ENCODE measurements at places on chromosomes 2 and 18.

- no peak for DNase-seq
These were observed 4.0 kb downstream of the CYP26B1 start for GRCh38 chr2:72143441-72144273.

DNA sequence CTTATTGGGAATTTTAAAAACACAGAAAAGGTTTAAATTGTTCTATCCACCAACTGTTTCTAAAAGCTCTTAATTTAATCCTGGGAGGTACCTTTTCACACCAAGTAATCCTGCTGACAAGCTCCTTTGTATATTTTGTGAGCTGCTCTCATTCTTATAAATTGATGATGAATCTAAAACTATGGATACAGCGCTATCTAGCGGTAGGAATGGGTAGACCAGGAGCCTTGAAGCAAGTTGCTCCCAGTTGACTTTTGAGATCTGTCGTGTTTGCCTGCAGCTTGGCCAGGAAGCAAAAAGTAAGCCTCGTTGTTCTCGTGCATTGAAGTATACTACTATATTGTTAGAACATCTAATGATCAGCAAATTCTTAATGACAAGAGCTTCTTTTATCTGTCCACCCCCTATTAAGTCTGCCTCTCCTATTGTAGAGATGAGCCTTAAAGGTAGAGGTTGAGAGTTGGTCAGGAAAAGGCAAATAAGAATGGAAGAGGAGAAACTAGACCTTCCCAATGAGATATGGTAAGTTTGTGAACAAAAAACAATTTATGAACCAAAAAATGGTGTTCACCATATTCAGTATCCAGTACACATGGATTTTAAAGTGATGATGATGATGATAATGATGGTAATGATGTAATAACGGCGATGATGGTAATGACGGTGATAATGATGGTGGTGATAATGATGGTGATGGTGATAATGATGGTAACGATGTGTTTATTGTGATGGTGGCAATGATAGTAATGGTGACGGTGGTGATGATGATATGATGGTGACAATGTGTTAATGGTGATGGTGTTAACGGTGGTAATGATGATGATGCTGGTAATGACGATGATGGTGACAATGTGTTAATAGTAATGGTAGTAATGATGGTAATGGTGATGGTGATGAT, 212.1 kb upstream of the NCKAP5 start:
- DNase-seq = no peak

- DNase-seq = no peak
These were observed 6.3 kb downstream of the YES1 start for GRCh38 chr18:805755-806110.

DNA sequence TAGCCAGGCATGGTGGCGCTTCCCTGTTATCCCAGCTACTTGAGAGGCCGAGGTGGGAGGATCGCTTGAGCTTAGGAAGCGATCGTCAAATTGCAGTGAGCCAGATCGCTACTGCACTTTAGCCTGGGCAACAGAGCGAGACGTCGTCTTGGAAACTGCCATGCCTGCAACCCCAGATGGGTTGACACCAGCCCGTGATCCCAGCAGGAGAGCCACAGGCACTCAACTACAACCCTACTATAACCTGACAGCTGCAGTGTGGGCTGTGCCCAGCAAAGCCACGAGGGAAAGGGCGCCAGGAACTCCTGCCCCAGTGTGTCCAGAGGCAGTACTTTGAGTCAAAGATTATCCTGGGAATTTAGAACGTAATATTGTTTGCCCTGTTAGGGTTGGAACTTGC, 85.6 kb downstream of the SS18 start:
- no peak for DNase-seq

DNA sequence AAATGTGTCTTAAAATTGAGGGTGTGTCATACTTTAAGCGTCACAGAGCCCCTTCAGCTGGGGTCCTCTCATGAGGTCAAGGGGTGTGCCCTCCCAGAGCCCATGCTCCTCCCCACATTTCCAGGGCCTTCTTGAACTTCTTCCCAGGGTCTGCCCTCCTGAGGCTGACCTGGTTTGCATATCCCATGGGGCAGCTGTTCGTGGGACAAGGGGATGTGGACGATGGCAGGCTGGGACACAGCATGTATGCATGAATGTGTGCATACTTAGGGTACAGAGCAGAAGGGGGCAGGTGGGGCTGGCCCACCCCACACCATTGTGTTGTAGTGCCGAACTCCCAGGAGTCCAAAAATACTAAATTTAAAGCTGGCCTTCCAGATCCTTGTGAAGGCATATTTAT, 46.2 kb upstream of the TAF1B start:
- no peak for DNase-seq

- no peak for DNase-seq
These were observed 140.6 kb downstream of the EN1 start for GRCh38 chr2:118706844-118707243.

GRCh38 chr2:134683561-134684112, 35.2 kb downstream of the TMEM163 start:
- no peak for DNase-seq

DNA sequence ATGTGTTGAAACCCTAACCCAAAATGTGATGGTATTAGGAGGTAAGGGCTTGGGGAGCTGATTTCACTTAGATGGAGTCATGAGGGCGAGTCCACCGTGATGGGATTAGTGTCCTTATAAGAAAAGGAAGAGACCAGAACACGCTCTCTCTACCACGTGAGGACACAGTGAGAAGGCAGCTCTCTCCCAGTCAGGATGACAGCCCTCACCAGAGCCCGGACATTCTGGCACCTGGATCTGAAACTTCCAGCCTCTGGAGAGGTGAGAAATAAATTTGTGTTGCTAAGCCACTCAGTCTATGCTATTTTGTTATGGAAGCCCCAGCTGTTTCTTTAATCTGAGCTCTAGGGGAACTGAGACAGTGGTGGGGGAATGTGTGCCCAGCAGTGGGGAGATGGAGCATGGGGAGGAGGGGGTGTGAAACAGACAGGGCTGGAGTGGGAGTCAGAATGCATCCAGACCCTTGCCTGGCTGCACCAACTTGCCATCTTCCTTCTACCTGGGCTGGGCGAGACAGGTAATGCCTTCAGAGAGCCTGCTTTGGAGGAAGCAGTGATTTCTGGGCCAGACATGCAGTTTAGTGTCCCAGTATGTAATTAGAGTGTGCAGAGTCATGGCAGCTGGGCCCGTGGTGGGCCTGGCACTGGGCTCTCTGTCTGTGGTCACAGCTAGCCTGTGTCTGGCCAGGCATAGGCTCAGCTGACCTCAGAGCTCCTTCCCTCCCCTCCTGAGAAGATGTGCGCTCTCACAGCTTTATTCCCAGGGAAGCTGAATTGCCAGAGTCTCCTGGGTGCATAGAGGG, 38.1 kb downstream of the RHOB start:
- DNase-seq = no peak

- no peak for DNase-seq
These were observed 57.6 kb downstream of the KCNG2 start for GRCh38 chr18:79855147-79855933.

- DNase-seq = no peak
These were observed 47.6 kb upstream of the FAHD2A start for GRCh38 chr2:95354925-95355324.

DNA sequence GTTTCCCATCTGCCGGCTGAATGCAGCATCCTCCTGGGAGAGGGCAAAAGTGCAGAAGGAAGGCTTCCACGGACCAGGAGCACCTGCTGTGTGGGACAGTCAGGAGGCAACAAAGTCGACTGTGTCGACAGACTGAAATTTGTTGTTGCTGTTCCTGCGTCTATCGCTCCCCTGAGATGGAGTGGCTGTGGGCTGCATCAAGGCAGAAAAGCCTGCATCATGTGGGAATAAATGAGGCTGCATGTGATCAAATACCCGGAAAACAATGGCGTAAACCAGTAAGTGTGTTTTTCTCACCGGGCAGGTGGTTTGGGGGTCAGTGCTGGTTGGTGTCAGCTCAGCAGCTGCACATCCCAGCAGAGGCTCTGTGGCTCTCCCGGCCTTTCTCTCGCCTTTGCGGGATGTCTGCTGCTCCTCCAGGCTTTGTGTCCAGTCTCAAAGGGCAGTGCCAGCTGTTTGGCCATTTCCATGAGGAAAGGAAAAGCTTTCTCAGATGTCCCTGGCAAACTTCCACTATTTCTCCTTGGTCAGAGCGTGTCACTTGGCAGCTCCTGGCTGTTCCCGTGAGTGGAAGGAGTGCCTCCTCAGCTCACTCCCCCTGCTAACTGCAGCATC, 262.4 kb downstream of the NDUFA10 start:
- no peak for DNase-seq

DNA sequence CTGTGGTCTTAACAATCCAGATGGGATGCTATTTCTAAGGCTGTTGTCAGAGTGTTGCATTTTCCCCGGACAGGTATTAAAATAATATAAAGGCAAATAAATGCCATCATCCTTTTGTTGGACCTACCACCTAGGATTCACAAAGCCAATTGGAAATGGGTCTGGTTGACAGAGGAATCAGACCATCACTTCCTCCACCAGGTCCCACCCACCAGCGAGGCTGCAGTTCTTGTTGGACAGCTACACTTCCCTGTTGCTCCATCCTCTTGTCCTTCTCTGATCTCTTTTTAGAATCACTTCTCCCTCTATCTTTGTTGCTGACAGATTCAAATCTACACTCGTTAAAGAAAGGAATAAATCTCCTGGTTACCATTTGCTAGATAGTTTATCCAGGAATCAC, 1.1 kb downstream of the TMEM169 start:
- DNase-seq = no peak

DNA sequence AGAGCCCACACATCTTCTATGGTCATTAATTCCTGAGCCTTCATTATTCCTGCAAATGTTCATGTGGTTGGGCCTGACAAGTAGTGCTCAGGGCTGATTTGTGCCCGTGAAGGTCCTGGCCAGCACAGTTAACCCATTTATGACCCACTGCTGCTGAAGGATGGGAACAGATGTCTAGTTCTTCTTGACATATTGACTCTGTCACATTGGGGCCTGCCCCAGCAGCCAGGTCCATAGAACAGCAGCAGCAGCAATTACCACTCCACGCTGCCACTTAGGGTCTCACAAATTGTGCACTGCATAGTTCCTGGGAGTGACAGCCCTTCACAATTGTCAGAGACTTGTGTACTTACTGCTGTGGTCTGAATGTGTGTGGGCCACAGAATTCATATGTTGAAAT, 442.3 kb upstream of the RGPD4 start:
- DNase-seq = no peak

GRCh38 chr2:193695367-193695766, 1500.6 kb upstream of the TMEFF2 start:
- no peak for DNase-seq

DNA sequence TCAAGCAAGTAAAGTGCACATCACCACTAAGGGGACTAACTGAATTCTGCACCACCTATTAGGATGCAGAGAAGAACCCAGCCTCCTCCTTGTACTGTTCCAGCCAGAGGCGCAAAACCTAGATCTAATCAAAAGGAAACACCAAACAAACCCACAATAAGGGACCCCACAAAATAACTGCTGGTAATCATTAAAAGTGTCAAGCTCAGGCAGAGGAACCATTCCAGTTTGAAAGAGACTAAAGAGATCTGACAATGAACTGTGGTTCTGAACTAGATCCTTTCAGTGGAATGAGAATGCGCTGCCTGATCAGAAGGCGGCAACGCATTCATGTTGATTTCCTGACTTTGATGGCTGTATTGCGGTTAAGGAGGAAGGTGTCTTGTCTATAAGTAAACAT, 16.8 kb downstream of the HDLBP start:
- DNase-seq = no peak

DNA sequence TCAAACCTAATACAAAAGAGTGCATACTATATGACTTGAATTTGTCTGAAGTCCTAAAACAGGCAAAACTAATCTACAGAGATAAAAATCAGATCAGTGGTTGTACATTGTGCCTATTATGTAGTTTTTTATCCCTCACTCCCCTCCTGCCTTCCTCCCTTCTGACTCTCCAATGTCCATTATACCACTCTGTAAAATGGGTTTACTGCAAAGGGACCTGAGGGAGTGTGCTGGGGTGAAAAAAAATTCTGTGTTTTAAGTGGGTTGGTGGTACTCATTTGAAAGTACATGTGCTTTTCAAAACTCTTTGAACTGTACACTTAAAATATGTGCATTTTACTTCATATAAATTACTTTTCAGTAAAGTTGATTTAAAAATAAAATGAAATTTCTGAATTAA, 89.0 kb upstream of the UBE2E3 start:
- no peak for DNase-seq

DNA sequence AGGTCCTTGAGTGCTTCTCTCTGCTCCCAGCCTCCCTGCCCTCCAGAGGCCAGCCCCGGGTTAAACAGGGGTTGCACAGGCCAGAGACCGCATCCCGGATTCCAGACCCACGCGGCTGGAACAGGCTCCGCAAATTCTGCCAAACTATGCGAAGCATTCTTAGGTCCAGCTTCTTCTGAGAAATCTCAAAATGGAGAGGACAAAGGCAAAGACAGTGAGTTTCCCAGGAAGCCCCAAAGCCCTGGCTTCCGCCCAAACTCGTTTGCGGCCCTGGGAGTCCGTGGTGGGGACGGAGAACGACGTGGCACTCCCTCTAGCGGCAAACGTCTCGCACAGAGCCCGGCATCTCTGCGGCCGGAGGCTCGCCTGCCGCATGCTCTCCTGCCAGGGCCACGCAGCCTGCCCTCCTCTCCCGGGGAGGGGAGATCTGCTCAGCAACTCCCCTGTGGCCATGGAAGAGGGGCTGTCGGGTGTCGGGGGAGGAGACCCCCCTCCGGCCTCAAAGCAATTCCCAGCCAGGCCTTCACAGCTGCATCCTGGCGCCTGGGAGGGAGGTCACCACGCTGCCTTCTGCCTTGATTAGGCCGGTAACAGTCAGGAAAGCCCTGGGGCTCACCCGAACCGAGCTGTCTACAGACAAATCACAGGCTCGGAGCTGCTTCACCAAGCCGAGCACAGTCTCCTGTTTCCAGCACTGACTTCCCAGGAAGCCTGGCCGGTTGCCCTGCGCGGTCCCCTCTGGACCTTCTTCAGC, 33.4 kb upstream of the KLHL29 start:
- peak; percentile 61 for DNase-seq

- DNase-seq = no peak
These were observed 119.0 kb upstream of the ZFP36L2 start for GRCh38 chr2:43345391-43345813.

DNA sequence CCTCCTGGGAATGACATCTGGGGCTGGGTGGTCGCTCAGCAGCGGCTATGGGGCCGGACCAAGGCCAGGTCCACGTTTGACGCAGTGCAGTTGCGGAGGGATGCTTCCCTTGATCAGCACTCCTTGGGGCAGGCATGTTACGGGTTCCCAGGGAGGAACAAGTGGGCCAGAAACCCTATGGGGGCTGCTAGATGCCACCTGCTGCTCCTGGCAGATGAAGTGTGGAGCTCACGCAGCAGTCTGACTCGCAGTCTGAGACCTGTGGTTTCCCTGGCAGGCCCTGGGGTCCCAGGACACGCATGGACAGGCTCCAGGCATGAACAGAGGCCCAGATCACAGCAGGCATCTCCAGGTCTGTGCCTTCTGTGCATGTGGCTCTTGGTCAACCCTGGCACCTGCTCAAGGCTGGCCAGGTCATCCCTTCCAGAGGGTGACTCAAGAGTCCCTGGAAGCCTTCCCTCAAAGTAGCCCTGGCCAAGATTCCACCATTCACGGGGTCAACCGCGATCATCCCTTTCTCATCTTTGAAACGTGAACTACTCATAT, 20.0 kb downstream of the KCNF1 start:
- no peak for DNase-seq
